ENCODE measurements at places on chromosomes 4 and X.

GRCh38 chrX:47662144-47662657, 3.2 kb upstream of the UXT start:
- DNase-seq: peak; percentile 85

- no peak for DNase-seq
These were observed 2.6 kb downstream of the POLA1 start for GRCh38 chrX:24696294-24696693.

DNA sequence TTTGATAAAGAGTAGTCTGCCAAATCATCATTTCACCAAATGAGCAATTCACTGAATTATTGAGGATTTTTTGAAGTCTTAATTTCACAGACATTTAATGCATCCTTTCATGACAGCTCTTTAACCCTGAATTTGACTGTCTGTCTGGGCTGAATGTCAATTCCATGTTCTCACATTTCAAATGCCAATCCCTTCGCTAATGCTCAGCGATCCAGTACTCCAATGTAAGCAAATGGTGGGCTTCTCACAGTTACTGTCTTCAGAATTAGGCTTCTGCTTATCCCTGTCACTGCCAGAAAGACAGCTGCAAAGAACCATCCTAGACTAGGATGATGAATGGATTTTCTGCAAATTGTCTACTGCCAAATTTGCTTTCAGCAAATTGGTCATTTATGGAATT, 36.2 kb upstream of the USP38 start:
- DNase-seq: no peak

- no peak for DNase-seq
These were observed 60.4 kb downstream of the ZFYVE28 start for GRCh38 chr4:2357821-2358745.

- no peak for DNase-seq
These were observed 26.8 kb downstream of the C4orf50 start for GRCh38 chr4:5991405-5991804.

GRCh38 chr4:171719691-171720090, 93.5 kb upstream of the GALNTL6 start:
- DNase-seq: no peak

GRCh38 chr4:53671757-53672156, 80.5 kb upstream of the LNX1 start:
- DNase-seq: no peak

DNA sequence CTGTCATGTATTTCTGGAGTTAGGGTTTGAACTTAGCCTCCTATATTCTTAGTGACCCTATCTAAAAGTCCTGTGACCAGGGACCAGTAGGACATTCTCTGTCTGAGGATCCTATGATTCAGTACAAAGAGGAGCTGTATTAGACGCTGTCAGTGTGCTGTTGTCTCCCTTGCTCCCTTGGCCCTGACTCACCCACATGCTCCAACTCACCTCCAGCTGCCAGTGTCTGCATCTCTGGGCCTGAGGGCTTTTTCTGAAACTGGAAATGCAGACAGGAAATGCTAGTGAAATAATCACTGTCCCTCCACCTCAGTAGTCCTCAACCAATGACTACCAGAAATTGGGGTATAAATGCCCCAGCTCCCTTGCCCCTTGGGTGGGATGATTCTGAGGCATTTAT, 535.3 kb upstream of the RPS6KA3 start:
- no peak for DNase-seq

DNA sequence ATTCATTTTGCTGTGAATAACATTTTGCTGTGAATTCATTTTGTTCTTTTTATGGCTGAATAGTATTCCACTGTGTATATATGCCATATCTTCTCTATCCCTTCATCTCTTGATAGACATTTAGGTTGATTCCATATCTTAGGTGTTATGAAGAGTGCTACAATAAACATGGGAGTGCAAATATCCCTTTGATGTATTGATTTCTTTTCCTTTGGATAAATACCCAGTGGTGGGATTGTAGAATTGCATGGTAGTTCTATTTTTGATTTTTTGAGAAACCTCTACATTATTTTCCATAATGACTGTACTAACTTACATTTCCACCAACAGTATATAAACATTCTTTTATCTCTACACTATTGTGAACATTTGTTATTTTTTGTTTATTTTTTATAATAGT, 555.9 kb downstream of the PDHA2 start:
- DNase-seq: no peak

GRCh38 chr4:25128671-25129070, 31.6 kb downstream of the SEPSECS start:
- peak; percentile 60 for DNase-seq

GRCh38 chr4:31995943-31996901, 1276.1 kb downstream of the PCDH7 start:
- DNase-seq: no peak

- DNase-seq: peak; percentile 57
These were observed 203.6 kb downstream of the SPRY1 start for GRCh38 chr4:123599920-123600810.

GRCh38 chr4:158818560-158819140, 49.8 kb downstream of the FNIP2 start:
- DNase-seq: no peak

DNA sequence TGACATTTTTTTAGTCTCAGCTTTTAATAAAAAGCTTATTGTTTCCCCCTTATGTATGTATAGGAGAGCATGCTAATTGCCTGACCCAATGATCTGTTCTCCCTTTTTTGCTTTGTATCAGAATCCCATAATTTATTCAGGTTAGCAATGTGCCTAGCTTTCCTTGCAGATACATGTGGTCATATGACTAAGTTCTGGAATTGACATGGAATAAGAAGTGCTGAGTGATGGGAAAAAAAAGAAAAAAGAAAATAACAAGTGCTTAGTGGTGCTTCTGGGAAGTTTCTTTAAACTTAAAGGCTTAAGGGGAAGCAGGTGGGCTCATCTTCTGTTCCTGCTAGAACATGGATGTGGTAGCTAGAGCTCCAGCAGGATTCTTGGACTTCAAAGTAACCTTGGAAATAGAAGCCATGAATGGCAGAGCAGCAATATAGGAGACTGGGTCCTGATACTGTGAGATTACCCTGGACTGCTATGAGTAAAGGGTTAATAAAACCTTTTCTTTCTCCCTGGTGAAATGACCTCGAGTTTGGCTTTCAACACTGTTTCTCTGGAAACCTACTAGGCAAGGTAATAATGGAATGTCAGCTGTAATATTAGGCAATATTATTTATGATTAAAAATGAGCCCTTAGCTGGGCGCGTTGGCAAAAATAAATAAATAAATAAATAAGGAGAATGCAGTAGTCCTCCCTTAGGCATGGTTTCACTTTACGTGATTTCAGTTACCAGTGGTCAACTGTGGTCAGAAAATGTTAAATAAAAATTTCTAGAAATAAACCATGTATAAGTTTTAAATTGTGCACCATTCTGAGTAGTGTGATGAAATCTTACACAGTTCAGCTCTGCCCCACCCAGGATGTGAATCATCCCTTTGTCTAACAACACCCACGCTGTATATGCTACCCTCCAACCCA, 16.7 kb upstream of the RBM41 start:
- peak; percentile 64 for DNase-seq

DNA sequence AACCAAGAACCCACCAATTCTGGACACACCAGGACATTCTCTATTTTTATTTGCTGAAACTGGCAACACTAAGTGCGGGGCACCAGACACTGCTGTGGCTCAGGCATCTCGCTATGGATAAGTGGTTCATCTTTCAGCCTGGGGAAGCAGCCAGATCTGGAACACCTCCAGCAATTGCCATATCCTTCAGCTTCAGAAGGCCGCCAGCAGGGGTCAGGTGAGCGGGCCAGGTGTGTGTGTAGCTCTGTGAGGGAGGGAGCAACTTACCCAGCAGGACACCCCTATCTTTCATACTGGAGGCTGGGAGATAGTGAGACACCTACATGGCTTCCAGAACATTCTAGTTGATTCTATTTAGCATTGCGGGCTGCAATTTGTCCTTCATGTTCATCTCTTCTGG, 57.0 kb upstream of the GBA3 start:
- no peak for DNase-seq

- DNase-seq: peak; percentile 61
These were observed 294.0 kb downstream of the TENM3 start for GRCh38 chr4:182537031-182537795.

All from astrocyte (in vitro differentiated cells and primary cell).